ENCODE measurements at places on chromosomes 3 and 15. TPM values are rescaled to one million over a fixed set of nuclear protein-coding genes. Genes with fewer than 3 reads are reported as not detected.

- no peak for DNase-seq
Measured at GRCh38 chr3:66490214-66490613, 10.6 kb downstream of the LRIG1 start.

DNA sequence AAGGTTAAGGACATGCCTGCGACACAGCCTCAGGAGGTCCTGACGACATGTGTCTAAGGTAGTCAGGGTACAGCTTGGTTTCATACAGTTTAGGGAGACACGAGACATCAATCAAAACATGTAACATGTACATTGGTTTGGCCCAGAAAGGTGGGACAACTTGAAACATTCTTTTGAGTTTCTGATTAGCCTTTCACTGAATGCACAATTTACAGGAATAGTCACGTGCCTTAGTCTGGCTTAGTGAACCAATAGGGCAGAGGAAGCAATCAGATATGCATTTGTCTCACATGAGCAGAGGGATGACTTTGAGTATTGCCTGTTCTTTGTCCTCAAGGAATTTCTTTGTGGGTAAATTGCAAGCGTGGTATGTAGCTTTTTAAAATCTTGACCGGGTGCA lies 24.5 kb upstream of the HDAC11 start:
- DNase-seq, result no peak

DNA sequence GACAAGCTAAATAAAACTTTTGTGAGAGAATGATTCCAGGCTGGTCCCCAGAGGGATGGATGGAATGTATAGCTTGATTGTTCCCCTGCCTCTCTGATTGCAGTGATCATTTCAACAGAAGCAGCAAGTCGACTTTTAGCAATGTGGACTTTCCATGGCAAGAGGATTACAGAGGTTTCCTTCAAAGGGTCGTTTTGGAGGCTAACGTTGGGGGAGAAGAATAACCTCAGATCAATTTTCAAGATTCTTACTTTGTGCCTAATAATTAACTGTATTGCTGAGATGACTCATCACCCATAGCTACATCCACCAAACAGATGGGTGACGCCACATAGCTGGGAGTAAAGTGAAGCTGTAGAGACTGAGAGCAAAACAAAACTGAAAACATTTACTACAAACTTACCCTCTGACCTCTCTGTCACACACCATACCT lies 79.9 kb downstream of the GTPBP8 start:
- no peak for DNase-seq

Gene SLITRK3
- not detected for total RNA-seq

DNA sequence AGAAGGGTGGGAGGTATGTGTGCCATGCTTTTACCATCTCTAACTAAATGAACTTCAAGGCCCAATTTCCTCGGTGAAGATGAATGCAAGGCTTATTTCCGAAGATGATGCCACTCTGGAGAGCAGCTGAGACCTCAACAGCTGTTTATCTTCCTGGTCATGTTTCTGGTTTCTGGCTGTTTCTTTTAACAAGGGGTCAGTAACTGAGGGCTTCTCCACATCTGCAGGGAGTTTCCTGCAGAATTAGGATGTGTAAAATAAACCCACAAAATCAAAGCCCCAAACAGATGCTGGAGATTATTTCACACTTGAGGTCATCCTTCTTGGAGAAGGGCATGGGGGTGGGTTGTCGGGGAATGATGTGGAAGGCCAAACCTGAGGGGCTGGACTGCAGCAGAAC lies 220.3 kb downstream of the THSD4 start:
- DNase-seq, result no peak

All from activated naive CD4-positive, alpha-beta T cell treated with anti-CD3 and anti-CD28 coated beads, Interleukin-2, amount 50 U/mL, for 72 hours (primary cell).